ENCODE measurements at places on chromosomes 12 and 14. TPM values are rescaled to one million over a fixed set of nuclear protein-coding genes. Genes with fewer than 3 reads are reported as not detected.

The GALNT8 gene
- total RNA-seq = 4.3 TPM

The PROX2 gene
- not detected for total RNA-seq

DNA sequence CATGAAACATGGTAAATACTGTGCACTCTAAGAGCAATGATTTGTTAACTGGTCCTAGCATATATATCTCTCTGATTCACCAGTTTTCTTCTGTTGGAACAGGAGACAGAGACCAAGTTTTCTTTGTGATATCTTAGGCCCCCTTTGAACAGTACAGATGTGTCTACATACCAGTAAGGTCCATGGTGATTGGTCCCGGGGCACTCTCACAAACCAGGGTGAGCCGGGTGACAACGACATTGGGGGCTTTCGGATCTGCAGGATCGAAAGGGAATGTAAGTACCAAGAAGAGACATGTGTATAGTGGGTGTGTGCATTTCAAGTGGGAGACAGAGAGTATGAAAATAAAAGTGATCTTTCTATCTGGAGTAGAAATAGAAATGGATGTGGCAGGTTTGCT lies 11.3 kb upstream of the ERP27 start:
- DNase-seq = no peak

DNA sequence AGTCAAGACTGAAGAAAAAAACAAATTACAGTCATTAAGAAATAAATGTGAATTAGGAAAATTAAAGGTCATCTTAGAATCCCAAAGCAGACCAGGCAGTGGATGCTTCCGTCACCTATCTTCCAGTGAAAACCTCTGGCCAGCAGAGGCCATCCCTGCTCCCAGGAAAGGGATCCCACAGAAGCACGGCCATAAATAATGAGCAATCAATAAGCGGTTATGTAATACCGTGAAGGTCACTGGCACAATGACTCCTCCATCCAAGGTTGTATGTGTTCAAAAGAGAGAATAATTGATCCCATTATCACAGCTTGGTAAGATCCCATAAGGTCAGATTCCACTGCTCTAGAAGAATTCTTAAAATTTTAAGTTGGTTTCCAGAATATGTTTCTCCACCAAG lies 85.7 kb downstream of the PPP2R5E start:
- no peak for DNase-seq

DNA sequence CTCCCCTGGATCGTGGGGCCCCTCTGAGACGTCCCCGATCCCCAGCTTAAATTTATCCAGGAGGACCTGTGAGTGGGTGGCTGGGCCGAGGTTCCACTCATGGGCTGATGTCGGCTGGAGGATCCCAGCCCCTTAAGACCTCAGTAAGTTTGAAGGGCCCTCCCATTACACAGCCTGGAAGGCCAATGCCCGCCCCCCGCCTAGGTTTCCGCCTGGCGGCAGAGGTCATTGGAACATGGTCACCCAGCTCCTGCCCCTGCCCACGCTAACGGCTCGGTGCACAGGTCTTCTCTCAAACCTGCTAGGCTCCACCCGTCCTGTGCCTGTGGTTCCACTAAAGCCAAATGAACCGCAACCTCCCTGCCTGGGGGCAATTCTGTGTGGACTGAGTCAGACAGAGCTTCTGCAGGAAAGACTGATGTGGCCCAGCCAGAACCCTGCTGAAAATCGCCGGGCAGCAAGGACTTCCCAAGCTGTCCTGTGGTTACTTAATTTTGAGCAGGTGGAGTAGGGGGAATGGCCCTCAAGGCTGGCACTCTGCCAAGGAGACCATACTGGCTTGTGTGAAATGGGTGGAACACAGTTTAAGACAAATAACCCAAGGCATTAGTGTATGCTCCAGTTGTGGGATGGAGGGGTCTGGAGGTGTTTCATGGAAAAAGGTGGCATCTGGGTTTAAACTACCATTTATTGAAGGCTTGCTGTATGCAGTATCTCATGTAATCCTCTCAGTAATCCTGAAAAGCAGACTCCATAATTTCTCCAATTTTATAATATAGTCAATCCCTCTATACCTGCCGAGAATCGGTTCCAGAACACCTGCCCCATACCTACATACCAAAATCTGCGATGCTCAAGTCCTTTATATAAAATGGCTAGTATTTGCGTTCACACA lies 903 bp upstream of the NT5DC3 start:
- DNase-seq = peak; percentile 45

- no peak for DNase-seq
These were observed 40.5 kb downstream of the KCNA5 start for GRCh38 chr12:5083955-5084849.

DNA sequence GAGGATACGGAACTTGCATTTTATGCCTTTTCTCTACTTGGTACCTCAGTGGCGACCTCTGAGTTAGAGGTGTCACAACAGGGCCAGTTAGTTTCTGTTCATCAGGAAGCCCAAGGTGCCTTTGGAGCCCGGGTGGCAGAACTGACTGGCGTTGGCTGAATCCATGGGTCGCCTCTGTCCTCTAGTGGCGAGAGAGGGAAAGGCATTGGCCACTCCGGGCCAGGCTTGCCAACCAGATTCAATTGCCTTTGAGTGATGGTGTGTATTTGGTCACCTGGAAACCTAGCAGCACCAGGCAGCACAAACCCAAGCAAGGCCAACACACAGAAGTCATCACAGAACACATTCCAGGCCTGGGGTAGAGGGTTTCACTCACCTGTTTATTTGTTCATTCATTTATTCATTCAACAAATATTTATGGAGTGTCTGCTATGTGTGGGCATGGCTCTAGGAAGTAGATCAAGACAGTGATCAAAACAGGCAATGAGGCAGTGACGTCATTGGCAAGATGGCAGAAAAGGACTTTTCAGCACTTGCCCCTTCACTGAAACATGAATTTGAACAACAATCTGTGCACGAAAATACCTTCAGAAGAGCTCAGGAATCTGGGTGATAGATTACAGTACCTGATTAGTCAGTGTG lies 40.5 kb upstream of the KCNA5 start:
- peak; percentile 74 for DNase-seq

- no peak for DNase-seq
These were observed 11.1 kb upstream of the CIPC start for GRCh38 chr14:77086951-77087350.

- DNase-seq = no peak
These were observed 490.9 kb upstream of the MIS18BP1 start for GRCh38 chr14:45743884-45744283.
